Activated CD4-positive, alpha-beta T cell treated with anti-CD3 and anti-CD28 coated beads for 1 hour (primary cell): ENCODE measurements at places on chromosomes 16 and 17.

GRCh38 chr16:30985401-30986128 is 558 bp downstream of the HSD3B7 start:
- DNase-seq: no peak

DNA sequence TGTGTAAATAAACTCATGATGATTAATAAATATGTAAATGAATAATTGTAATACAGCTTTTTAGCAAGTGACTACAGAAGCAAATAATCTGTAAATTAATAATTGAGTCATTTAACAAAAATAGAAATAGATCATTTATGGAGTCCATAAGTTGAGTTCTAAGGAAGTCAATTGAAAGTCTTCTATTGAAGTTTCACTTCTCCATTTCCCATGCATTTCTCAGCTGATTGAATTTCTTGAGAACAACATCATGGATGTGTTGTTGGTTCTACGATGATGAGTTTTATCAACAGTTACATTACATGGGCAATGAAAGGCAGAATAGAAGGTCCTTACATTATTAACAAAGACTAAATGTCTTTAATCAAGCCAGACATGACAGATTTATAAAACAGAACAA is 290.4 kb downstream of the MAP2K6 start:
- DNase-seq: no peak

- DNase-seq: peak; percentile 35
Observed at GRCh38 chr16:30112197-30113030, 923 bp downstream of the GDPD3 start.

- no peak for DNase-seq
Observed at GRCh38 chr17:38400286-38400685, 28.0 kb upstream of the ARHGAP23 start.

DNA sequence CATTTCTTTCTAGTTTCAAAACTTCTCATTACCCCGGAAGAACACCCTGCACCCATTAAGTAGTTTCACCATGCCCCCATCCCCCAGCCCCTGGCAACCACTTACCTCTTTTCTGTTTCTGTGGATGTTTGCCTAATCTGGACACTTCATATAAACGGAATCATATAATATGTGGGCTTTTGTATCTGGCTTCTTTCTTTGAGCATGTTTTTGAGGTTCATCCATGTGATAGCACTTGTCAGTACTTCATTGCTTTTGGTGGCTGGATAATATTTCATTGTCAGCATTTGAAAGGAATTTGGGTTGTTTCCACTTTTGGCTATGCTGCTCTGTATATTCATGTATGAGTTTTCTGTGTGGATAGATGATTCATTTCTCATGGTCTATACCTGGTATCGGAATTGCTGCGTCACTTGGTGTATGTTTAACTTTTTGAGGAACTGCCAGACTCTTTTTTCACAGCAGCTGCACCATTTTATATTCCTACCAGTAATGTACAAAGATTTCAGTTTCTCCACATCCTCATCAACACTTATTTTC is 30.0 kb upstream of the SLC5A10 start:
- no peak for DNase-seq

- DNase-seq: no peak
Observed at GRCh38 chr16:50467943-50468748, 80.0 kb upstream of the NKD1 start.

DNA sequence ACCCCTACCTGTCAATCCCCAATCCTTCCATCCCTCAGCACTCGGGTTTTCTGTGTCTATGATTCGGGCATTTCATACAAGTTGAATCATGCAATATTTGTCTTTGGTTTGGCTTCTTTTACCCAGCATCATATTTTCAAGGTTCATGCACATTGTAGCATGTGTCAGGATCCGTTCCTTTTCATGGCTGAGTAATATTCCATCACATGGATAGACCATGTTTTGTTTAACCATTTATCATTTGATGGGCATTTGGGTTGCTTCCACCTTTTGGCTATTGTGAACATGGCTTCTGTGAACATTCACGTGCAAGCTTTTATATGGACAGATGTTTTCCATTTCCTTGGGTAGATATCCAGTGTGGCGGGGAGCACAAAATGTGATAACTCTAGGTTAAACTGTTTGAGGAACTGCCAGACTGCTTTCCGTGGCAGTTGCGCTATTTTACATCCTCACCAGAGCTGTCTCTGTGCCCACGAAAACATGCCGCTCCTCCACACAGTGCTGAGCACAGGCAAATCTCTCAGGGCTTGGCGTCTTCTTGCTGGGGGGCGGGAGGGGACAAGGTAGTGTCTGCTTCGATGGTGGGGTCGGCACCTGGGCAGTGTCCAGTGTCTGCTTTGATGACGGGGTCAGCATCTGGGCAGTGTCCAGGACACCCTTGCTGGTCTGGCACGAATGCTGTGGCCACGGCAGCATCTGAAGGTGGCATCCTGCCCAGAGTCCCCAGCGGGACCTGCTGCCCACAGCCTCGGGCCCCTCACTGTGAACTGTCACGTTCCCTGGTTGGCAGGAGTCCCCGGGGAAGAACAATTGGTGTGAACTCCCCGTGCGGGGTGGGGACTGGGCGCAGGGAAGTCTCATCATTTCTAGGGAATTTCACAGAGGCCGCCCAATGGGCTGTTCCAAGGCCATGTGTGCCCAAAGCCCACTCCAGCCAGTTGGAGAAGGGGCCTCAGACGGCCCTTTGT is 32.4 kb upstream of the JPH3 start:
- no peak for DNase-seq

DNA sequence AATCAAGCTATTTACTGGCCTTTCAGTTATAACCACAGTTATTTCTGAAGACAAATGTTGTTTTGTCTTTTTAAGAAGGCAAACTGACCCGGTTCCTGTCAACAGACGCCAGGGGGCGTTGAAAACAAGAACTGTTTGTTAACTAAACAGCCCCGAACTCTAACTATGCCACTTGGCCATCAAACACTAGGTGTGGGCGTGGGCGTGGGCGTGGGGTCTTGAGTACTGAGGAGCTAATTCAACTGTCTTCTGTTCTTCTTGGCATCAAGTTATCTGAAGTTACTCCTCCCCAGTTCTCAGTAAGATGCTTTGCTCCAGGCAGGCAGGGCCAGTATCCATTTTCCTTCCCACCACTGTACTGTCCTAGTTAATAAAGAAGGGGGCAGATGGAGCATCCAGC is 63.3 kb upstream of the MTMR4 start:
- peak; percentile 17 for DNase-seq

DNA sequence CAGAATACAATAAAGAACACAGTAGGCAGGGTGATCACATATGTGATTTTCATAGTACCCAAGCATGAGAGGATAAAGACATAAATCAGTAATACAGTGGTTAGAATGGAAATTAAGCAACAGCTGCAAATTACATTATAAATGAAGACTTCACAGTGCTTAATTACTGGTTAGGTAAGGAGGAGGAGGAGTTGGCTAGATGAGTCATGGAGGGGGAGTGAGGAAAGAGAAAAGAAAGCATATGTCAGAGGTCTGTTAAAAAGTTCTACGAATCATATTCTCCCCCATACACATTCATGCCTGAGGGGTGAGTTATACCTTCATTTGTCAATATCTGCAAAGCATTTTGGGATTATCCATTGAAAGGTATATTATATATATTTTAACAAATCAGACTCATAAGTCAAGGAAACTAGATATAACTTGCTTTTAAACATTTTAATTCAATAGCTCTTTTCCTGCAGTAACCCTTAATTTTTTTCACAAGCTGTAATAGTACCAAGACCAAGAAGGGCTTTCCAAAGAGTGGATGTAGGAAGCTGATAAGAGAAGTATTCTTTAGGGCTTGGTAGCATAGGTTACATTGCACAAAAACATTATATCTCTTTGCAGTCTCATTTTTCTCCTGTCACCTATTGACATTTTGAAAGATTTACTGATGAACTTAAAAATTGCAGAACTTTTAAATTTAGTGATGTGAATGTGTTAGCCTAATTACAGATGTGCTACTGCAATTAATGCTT is 99.3 kb downstream of the STXBP4 start:
- no peak for DNase-seq

GRCh38 chr16:17241264-17241835 is 229.4 kb downstream of the XYLT1 start:
- no peak for DNase-seq

GRCh38 chr17:74831444-74832146 is 28.1 kb downstream of the GRIN2C start:
- no peak for DNase-seq

DNA sequence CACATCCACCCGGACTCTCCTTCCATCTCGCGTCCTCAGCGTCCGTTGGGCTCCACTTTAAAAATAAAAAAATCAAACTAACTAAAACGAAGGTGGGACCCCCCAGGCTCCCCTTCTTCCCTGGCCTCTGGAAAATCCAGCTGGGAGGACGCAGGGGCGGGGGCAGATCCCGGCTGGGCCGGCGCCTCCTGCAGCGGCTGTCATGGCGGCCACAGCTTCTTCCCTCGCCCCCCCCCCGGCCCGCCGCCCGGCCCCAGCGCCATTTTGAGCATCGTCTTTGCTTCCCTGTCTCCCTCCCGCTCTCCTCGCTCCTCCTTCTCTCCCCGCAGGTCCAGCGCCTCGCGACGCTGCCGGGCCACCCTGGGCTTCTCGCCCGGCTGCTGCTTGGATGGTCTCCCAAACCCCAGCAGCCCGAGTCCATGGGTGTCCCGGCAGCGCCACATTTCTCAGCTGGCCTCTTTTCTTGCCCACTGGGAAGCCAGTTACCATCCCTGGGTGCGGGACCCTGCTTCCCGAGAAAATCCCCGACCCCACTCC is 3.3 kb downstream of the HOXB2 start:
- peak; percentile 35 for DNase-seq

- DNase-seq: no peak
Observed at GRCh38 chr17:64455993-64456885, 7.3 kb downstream of the MILR1 start.

GRCh38 chr16:31869511-31870201 is 4.0 kb upstream of the ZNF267 start:
- DNase-seq: peak; percentile 62
